ENCODE measurements at places on chromosomes 12 and 14. TPM values are rescaled to one million over a fixed set of nuclear protein-coding genes. Genes with fewer than 3 reads are reported as not detected.
A peak's percentile ranks its signal among the peaks of the same experiment; 100 is the strongest.

The GOLT1B gene
- total RNA-seq: 37.3 TPM

DNA sequence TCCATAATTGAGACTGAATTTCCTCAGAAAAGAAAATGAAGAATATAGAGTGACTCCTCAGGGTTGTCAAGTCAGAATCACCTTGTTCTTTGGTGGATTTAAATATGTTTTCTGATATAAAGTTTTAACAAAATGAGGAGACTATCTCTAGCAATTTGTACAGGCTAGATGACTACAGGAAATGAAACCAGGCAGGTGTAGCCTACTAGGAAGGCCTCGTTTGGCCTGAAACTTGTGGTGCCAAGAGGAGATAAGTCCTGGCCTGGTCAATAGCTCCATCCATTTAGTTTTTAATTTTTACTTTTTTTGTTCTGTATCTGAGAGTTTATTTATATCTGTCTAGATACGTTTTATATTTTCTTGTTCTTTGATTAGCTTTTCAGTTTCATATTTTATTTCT lies 41.5 kb downstream of the SNAPC1 start:
- no peaks in the 10 kb centered on the region for H3K36me3 ChIP-seq
- no peak for DNase-seq

DNA sequence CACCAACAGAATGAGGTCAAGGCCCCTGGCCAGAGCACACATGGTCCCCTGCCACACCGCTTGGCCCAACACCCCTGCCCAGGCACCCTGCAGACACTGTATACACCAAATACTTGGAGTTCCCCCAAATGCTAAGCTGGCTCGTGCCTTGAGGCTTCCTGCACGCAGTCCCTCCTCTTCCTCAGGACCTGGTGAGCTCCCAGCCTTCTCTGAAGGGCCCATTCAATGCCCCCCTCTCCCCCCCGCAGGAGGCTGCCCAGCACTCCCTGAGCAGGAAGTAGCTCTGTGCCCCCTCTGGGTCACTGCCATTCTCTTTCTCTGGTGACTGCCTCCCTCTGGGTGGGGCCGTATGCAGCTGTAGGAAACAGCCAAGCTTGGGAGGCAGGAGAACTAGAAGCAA lies 75.3 kb downstream of the ITPK1 start:
- peaks cover 74% of the 10 kb centered on the region for H3K4me1 ChIP-seq
- peak overlapping the region; percentile 70 for H3K27ac ChIP-seq
- H3K27me3 ChIP-seq: no peaks in the 10 kb centered on the region
- DNase-seq: no peak
- H3K4me3 ChIP-seq: no peak overlapping the region
- H3K36me3 ChIP-seq: peaks cover 2% of the 10 kb centered on the region

The JPH4 gene
- total RNA-seq: not detected

GRCh38 chr12:124545508-124546418 lies 21.6 kb downstream of the NCOR2 start:
- no peaks in the 10 kb centered on the region for H3K27me3 ChIP-seq
- DNase-seq: peak; percentile 71
- peak overlapping the region; percentile 52 for H3K27ac ChIP-seq
- no peak overlapping the region for H3K4me3 ChIP-seq
- no peaks in the 10 kb centered on the region for H3K36me3 ChIP-seq
- H3K4me1 ChIP-seq: peaks cover 36% of the 10 kb centered on the region

The TRIM9 gene
- total RNA-seq: 0.63 TPM

The LAG3 gene
- total RNA-seq: 43.0 TPM

DNA sequence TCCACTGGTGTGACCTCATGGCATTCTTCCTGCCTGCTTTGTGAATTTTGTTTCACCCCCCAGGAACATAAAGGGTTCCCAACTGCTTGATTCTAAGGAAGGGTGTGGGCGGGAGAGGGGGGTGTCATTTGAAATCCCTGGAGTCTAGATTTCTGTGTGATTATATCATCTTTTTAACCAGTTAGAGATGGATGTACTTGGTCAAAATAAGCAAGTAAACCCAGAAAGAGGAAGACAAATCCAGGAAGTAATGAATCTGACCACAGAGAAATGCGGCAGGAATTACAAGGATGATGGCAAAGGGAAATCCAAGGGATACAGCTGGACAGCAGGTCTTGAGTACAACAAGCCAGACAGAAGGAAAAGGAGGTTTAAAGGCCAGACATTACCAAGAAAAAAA lies 38.9 kb downstream of the DMAC2L start:
- H3K4me1 ChIP-seq: peaks cover under 1% of the 10 kb centered on the region
- no peak for DNase-seq
- H3K4me3 ChIP-seq: no peak overlapping the region
- H3K36me3 ChIP-seq: peaks cover 5% of the 10 kb centered on the region
- no peak overlapping the region for H3K27ac ChIP-seq
- no peaks in the 10 kb centered on the region for H3K27me3 ChIP-seq

All from activated CD8-positive, alpha-beta T cell treated with anti-CD3 and anti-CD28 coated beads, Interleukin-2, amount 10 ng/mL, durations not matched to agents 7 days and 5 days (primary cell).